ENCODE measurements at places on chromosomes 1 and 21.

DNA sequence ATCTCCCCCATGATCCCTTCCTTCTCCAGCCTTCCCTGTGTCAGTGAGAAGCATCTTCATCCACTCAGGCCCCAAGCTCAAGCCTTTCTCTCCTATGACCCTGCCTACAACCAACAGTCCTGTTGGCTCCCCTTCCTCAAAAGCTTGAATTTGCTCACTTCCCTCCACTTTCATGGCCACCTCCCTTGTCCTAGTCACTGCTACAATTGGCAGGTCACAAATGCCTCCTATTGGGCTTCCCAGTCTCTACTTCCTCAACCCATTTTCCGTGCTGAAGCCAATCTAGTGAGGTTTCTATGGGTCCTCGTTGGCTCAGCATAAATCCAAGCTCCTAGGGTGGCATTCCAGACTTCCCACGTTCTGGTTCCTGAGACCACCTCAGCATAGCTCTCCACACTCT lies 40.2 kb upstream of the SLC6A9 start:
- no peak for DNase-seq

DNA sequence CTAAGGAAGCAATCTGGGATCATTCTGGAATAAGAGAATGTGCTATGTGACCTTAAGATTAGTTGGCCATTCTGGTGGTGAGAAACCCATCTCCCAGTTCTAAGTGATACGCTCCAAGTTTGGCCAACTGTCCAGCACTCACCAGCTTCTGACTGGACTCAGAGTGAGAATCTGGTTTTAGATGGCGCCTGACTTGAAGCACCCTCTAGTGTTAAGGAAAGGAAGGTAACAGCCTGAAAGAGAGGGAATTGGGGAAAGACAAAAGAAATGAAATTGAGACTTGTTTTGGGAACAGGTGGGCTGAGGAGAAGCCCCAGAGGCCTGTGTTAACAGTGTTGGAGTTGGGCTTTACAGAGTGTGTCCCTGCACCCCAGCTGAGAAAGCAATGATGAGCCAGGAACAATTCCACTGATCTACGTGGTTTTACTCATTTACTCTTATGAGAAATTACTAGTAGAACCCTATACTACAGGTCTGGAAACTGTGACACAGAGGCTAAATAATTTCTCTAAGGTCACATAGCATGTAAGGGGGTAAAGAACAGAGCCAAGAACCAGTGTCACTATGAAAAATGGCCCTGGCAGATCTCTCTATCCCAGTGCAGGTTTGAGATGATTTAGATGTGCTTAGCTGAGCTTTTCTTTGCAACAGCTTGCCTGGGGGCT lies 9.3 kb upstream of the FCAMR start:
- DNase-seq, result no peak

DNA sequence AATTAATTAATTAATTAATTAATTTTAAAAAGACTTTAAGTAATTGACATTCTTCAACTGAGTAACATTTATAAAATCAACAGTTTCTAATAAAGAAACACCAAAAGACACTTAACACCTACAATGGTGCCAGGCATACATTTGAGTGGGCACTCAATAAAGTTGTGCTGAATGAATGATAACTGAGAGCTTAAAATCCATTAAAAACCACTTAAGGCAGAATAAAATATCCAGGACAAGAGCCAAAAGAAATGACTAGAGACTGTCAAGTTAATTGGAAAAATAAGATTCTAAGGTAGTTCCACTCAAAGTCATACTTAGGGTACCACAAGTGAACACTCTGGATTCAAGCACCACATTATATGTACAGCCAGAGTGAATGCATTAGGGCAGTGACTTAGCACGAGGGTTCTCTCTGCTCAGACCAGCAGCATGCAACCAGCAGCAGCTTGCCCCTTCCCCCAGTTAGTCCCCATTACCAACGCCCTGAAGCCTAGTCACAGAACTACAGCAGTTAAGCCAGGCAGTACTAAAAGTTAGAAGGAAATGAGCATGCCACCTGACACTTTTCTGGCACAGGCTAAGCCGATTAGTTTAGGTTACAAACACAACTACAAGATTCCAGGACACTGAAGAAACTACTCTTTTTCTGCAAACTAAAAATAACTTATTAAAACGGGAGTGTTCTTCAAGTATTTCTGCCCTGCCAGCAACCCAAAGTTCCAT lies 46.5 kb downstream of the LUZP1 start:
- DNase-seq, result no peak

DNA sequence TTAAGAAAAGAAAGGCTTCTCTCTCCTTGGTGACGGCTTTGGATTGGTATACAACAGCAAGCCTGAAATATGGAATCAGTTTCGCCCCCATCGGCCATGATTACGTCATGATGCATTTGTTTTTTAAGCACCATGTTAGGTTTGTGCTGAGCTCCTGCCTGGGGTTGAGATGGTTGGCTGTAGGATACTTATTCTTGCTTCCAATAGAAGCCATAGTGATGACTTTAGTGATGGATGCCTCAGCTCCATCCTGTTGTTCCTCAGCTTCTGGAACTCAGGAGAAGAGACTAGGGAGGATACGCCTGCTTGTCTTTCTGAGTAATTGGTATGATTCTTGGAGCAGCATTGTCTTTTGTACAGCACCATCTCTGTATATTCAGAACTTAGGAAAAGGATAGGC lies 14.7 kb downstream of the XCL1 start:
- no peak for DNase-seq

DNA sequence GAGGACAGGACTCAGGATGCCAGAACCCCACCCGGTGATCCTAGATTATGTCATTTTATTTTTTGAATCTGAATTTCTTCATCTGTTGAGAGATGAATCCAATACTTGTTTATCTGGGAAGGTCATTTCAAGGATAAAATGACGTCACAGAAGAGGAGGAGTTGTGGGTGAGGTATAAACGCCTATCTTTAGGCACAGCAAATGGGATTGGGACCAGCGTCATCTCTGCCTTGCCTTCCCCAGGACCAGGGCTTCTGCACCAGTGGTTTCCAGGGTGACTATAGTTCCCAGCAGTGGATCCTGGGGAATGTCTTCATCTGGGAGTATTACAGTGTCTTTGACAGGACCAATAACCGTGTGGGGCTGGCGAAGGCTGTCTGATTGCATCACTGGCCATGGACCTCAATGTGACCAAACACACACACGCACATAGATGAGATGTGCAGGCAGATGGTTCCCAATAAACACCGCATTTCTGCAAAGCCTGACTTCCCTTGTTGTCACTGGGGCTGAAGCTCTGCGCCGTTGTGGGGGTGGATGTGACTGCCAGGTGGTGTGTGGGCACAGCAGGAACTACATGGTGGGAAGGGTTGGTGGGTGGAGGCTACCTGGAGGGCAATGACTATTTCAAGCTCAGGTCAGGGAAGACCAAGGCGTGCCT lies 28.1 kb downstream of the KCNA10 start:
- no peak for DNase-seq

DNA sequence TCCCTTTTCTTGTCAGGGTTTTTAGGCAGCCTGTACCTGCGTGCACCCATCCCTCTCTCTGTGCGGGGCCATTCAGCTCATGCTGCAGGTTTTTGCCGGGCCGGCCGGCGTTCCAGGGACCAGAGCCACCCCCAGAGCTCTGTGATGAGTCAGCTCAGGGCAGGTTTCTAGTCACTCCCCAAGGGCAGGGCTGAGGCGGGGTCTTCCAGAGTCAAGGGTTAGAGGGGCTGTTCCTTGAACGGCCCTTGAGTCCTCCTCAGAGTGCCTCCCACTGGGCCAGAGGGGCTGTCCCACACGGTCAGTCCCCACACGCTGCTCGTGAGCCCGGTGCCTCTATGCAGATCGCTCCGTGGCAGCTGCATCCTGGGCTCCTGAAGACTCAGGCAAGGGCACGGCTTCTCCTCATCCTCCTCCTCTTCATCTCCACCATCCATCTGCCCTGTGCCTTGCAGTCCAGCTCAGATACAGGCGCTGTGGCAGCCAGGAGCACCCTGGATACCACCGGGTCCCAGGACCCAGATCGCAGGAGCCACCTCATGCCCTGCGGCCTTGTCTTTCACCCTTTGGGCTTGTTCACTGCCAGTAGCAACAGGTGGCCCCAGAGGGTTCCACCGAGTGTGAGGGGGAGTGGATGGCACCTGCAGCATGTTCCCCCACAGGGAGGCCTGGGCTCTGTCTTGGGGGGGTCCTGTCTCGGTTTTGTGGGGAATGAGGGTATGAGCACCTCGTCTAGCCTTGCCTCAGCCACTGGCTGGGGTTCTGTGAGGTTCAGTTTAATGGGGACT lies 17.4 kb downstream of the SLX9 start:
- no peak for DNase-seq

DNA sequence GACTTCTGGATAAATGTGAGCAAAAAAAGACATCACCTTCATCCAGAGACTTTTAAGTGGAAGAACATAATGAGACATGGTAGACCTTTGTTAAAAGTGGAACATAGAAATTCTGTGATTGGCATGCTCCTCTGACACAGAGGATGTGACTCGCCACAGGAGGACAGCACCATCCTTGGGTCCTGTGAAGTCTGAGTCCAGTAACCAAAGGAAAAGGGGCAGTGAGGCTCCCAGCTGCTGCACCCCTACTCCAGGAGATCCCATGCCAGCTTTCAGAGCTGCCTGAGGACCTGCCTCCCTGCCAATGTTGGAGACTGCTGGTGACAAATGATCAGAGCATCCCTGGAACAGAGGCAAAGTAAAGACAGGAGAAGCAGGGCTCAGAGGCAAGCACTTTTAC lies 136.2 kb downstream of the BRINP2 start:
- DNase-seq, result no peak

DNA sequence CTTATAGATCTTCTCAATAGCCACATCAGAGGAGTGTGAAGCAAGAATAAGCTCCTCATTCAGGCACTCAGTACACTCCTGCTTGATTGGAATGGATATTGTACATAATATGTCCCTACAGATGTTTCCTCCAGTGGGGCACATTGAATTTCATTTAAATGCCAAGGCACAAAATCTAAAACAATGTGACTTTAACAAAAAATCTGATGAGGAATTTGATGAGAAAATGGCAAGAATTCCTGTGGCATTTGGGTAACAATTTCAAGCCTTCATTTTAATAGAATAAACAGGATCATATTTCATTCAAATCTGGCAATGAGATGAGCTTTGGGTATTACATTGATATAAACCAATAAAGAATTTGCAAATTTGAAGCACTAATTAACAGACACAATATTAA lies 307.7 kb upstream of the PKN2 start:
- DNase-seq, result no peak

GRCh38 chr1:56077206-56077605 lies 502.2 kb downstream of the PLPP3 start:
- DNase-seq, result no peak

GRCh38 chr1:21095976-21096375 lies 80.7 kb downstream of the EIF4G3 start:
- DNase-seq, result no peak

- DNase-seq, result no peak
These were observed 102.8 kb downstream of the CDC7 start for GRCh38 chr1:91603409-91603808.

- no peak for DNase-seq
These were observed at the start of gene CDKN2C for GRCh38 chr1:50969611-50970508. Gene CDKN2C, plus strand, starts transcription at chr1:50970245. Its CDS starts 124 bp downstream, at chr1:50970369.

GRCh38 chr1:10450836-10451235 lies 1.0 kb downstream of the CORT start:
- no peak for DNase-seq

DNA sequence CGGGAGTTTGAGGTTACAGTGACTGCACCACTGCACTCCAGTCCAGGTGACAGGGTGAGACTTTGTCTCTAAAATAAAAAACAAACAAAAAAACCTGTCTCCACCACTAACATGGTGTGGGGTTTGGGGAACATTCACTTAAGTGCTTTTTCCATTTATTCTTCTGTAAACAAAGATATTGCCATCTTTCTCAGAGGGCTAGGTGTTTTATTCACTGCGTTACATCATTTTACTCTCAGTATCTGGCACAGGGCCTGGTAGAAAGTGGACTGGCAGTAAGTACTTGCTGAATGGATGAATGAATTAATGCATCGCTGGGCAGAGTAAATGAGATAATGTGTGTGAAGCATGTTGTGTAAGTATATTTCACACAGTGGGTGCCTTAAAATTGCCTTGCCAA lies 20.1 kb downstream of the KIAA0040 start:
- DNase-seq, result no peak

GRCh38 chr1:109977657-109978378 lies 6.7 kb upstream of the AHCYL1 start:
- no peak for DNase-seq

DNA sequence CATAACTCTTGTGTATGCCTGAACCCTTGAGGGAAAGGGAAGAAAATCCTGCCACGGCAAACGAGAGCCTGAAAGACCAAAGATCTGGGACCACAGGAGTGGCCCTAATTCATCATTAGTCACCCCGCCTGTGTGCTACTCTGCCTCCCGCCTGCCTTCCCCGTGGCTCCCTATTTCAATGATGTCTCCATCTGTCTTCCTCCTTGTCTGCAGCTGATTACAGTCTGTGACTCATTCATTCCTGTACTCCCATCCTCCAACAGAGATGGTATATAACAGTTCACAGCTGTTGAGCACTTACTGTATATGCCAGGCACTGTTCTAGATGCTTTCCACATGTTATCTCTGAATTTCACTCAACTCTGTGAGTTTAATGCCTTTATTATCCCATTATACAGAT lies 96.6 kb downstream of the SEC16B start:
- DNase-seq, result no peak

- no peak for DNase-seq
These were observed 25.6 kb downstream of the EFCAB7 start for GRCh38 chr1:63548877-63549276.

GRCh38 chr1:58395355-58395754 lies 151.2 kb downstream of the OMA1 start:
- no peak for DNase-seq

DNA sequence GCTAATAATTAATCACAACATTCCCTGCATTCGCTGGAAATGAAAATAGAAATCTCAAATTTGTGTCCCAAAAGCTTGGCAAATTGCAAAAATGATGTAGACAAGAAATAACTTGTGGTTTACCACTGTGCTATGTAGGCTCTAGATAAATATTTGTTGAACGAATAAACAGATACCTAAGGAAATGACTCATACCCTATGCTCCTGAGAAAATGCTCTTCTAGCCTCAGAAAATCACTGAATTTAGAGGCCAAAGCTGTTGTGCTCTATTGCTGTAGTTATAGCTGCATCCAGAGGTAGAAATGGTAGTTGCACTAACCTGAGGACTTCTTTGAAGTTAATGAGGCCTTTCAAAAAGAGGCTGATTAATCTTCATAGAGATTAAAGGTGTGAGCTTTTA lies 142.0 kb upstream of the ZNHIT6 start:
- DNase-seq, result no peak

DNA sequence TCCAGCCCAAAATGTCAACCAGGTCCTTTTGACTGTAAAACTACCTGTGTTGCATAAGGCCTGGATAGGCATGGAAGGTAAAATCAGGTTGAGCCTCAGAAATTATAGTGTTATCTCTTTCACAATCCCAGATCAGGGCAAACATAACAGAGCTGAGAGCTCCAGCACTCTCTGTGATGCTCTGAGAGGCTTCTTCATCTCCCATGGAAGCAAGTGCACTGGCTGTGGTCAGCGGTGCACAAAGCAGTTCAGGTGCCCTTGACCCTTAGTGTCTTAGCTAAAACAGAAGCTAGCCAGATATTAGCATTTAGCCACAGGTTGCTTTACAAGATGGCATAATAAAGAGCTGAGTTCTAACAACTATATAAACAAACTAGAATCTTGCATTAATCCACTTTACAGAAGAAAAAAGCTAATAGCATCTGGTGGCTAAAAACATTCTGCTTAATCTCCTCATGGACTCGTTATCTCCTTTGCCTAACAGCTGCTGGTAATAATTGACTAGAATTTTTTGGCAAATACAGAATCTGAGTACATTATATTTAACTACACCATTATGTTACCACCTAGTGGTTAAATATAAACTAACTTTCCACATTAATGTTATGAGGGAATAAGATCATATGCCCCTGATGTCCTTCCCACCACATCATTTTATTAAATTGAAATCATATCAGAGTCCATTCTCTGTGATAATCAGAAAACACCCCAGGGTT lies 25.6 kb upstream of the POGK start:
- no peak for DNase-seq

Measured in stimulated activated CD8-positive, alpha-beta memory T cell treated with anti-CD3 and anti-CD28 coated beads, Interleukin-4, amount 100 ng/mL, for 1 hour (primary cell).